ENCODE measurements at places on chromosomes 11 and 22.
A peak's percentile ranks its signal among the peaks of the same experiment; 100 is the strongest.

DNA sequence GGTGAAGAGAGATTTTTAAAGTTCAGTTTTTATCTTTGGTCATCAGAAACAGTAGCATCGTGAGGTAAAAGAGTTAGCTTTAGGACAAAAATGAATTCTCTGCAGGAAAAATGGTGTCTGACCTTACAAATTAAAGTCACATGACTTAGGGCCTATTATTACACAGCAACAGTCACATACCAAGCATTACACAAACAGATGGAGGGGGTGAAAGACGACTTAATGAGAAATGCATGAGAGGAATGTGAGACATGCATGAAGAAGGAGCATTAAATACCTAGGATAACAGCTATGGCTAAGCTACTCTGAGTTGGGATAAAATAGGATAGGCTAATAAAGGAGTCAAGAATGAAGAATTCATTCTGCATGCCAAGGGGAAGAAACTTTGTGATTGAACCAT, 77.5 kb downstream of the BLID start:
- peak; percentile 80 for DNase-seq

GRCh38 chr11:57493507-57494503, 21.7 kb downstream of the SLC43A1 start:
- peak; percentile 65 for DNase-seq

GRCh38 chr11:93196816-93197379, 893 bp downstream of the SLC36A4 start:
- no peak for DNase-seq

DNA sequence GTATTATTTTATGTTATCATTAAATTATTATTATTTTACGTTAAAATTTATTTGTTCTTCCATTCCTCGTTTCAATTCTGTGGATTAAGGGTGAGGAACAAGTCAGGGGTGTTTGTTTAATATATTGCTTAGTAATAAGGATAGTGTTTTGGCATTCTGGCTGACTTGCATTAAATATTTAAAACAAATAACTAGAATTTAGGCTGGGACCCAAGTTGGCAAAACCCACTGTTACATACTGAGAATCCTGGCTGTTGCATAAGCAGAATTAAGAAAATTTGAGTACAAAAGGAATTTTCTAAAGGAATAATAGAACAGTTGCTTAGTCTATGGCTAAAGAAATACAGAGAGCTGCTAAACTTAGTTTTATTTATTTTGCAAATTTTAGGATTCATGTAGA, 196.4 kb downstream of the GUCY1A2 start:
- DNase-seq: no peak

DNA sequence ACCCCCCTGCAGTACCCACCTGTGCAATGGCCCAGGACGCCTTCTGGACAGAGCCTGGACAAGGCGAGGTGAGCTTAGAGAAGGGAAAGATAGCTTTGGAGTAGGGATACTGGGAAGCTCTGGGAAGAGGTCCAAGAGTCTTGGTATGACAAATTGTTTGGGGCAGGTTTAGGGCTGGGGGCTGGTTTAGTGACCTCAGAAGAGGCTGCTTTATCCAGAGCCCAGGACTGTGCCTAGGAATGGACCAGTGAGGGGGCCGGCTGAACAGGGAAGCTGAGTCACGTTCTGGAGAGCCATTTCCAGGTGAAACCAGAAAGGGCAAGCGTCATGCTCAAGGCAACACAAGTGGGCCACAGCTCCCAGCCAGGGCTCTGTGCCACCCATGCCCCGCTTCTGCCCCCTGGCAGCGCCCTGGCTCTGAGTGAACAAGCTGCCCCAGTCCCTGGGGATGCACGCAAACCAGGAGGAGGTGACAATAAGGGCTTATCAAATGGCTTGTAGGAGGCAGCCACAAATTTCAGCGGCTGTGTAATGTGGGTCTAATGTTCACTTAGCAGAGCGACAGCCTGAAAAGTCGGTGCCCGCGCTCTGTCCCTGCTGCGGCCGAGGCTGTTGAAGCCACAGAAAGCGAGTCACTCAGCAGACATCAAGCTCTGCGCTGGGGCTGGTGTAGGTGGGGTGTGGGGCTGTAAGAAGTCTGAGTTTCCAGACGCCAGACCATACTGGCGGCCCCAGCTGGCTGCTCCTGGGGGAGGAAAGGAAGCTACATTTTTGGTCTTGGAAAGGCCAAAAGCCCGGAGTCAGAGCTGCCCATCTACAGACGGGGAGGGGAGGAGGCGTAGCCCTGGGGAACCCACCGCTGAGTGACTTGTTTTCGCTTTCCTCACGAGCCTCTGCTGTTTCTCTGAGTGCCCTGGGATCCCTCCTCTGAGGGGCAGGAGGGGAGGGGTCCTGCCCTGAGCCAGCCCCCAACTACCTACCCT, 18.3 kb upstream of the SYT7 start:
- peak; percentile 86 for DNase-seq

Data from cardiac muscle cell (in vitro differentiated cells and primary cell).